ENCODE measurements at places on chromosomes 4 and X.
A peak's percentile ranks its signal among the peaks of the same experiment; 100 is the strongest.

DNA sequence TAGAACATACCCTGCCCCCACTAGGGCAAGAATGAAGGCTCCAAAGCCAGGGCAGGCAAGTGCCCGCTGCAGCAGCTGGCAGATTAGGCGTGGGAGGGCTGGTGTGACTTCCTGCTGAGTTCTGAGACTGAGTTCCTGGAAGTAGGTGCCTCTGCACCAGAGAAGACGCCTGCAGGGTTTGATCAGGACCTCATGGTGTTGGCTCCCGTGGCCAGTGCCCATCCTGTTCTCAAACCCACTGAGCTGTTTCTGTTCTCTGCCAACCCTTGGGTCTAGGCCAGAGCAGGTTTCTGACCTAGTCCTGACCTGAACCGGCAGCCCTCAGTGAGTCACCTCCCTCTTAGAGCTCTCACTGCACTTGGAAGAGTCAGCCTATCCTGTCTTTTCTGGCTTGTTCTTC is 220.7 kb downstream of the HS6ST2 start:
- peak; percentile 15 for DNase-seq

- no peak for DNase-seq
These were observed 144.1 kb downstream of the DIPK2B start for GRCh38 chrX:45056428-45057145.

DNA sequence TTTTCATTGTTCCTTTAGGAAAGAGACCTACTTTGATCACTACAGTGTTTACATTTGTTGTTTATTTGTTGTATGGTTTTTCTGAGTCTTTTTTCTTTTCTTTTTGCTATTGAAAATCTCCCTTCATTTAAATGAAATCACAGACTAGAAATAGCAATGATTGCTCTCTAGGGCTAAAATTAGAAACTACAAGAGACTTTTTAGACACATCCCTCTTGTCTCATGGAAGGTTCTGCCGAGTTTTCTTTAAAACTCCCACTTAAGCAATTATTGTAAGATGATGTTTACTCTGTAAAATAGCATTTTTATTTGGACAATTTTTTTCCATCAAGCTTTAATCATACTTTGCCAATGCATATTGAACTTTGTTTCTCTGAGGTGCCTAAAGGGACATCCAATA is 136.6 kb downstream of the PALLD start:
- DNase-seq, result no peak

DNA sequence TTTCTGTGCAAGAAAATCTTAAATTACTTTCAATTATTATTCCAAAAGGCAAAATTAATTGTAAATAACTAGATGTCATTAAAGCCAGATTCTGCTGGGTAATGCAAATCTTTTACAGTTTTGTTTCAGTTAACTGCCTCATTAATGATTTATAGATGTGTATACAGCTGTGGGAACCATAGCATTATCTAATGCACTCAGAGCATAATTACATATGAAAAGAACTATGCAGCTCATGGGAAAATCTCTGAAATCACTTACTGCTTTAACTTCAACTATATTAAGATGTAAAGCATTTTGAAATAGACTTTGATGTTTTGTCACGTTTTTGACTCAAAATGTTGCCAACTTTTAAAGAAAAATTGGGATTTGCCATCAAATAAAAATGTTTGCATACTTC is 630.3 kb upstream of the KLHL4 start:
- no peak for DNase-seq

GRCh38 chr4:79017481-79017880 is 78.2 kb upstream of the PAQR3 start:
- DNase-seq, result no peak

DNA sequence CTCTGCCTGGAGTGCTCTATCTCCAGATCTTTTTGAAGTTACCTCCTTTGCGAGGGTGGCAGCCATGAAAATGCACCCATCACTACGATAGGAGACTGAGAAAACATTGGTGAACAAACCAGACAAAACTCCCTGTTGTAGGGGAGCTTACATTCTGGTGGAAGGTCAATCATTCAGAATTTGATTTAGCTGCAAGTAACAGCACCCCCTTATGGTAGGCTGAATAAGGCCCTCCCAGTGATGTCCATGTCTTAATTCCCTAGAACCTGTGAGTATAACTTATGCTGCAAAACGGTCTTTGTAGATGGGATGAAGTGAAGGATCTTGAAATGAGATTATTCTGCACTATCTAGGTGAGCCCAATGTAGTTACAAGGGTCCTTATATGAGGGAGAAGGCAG is 5.6 kb upstream of the TEC start:
- DNase-seq, result no peak

GRCh38 chr4:48112017-48112667 is 21.9 kb downstream of the TXK start:
- DNase-seq, result no peak

DNA sequence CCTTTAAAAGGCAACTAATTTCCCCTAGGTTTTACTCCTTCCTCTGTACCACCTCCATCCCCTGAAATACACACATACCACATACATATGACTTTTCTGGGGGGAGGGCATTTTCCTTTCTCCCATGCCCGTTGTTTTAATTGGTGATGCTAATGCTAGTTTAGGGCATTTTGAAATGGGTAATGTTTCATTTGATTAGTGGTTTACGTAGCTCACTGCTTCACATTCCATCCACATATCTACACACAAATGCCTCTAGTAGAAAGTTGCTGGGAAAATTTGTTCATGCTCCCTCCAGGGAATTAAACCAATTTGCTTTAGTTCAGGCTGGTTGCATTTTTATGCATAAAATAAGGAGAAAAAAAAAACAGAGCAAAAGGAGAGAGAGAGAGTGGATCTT is 231.2 kb downstream of the FRAS1 start:
- DNase-seq, result no peak

GRCh38 chr4:102553982-102554381 is 52.8 kb downstream of the NFKB1 start:
- no peak for DNase-seq

GRCh38 chrX:69152417-69152841 is 12.8 kb downstream of the PJA1 start:
- DNase-seq, result no peak

GRCh38 chr4:126965877-126966276 is 666.9 kb upstream of the INTU start:
- no peak for DNase-seq

GRCh38 chr4:2295500-2295899 is 33.6 kb upstream of the MXD4 start:
- no peak for DNase-seq

DNA sequence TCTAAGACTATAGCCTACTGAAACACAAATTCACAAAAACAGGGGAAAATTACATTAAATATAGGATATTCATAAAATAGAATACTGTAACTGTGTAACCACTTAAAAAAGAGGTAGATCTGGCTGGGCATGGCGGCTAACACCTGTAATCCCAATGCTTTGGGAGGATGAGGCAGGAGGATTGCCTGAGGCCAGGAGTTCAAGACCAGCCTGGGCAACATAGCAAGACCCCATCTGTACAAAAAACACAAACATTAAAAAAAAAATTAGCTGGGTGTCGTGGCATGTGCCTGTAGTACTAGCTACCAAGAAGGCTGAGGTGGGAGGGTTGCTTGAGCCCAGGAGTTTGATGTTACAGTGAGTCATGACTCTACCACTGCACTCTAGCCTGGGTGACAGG is 33.4 kb downstream of the RPS6KA3 start:
- no peak for DNase-seq

DNA sequence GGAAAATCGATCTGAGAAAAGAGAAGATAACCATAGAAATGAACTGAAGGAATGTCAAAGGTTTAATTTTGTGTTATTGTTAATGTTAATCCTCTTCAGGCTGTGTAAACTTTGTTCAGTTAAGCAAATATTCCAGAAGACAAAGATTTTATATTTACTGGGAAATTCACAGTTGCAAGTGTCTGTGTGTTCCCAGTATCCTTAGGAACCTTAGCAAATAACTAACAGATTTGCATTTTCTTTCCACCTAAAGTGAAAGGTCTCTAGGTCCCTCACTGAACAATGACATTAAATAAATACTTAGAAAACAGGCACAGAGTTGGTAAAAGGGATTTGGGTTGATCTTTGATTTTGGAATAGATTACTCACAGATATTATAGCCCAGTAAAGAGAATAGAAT is 324.7 kb downstream of the C4orf33 start:
- DNase-seq, result no peak

DNA sequence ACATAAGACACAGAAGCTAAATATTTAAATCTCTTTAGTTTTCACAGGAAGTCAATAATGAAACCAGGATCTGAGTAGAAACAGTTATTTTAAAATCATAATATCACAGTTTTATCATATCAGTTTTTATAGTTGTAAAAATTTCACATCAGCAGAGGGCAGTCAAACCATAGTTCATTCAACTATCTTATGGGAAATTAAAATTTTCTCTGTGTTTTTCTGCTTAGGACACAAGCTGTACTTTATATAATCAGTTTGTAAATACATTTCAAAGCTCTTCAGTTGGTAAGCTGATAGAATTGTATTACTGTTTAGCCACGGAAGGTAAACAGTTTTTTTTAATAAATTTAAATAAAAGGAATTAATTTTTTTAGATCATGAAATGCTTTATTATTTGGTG is 204.8 kb upstream of the NUDT6 start:
- no peak for DNase-seq

DNA sequence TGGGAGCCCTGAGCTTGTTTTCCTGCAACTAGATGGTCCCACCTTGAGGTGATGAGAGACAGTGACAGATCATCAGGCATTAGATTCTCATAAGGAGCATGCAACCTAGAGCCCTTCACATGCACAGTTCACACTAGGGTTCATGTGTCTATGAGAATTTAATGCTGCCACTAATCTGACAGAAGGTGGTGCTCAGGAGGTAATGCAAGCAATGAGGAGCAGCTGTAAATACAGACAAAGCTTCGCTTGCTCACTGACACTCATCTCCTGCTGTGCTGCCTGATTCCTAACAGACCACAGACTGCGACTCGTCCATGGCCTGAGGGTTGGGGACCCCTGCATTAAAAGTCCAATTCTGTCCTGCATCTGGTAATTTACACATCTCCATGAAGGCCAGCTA is 141.6 kb downstream of the KCNIP4 start:
- no peak for DNase-seq

DNA sequence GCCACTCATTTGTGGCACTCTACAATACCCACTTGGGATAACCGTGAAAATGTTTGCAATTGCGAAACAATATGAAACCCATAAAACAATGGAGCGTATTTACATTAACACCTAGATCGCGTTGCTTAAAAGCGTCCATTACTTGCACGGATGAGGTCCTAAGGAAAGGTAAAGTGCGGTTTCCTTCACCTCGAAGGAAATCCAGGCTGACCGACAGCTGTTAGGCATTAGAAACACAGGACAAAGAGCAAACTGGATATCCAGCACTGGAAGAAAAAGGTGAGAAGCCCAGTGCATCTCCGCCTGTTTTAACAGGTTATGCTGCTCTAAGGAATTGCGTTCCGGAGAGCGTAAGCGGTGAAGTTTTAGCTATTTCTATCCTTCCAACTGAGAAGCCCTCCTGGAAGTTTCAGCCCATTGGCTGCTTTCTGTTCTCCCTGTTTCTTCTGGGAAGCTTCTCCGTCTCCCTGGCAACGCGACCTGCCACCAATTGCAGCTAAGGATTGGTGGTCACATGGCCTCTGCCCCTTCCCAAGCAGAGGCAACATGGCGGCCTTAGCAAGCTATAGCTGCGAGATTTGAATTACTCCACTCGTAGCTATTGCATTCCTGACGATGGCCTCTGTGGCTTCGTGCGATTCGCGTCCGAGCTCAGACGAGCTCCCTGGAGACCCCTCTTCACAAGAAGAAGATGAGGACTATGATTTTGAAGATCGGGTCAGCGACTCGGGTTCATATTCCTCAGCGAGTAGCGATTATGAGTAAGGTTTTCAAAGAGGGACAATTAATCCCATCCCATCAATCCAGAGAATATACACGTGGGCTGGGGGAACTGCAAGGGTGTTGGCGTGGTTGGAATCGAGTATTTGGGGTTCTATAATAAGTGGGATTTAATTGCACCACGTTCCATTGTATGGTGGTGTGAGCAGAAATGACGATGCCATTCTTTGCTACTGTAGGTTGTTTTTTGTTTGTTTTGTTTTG is at the start of gene INTU:
TSS of gene INTU (plus strand) at position 538 of the 984 bp plus-strand sequence. CDS start at position 616, 78 bp downstream.
- peak; percentile 13 for DNase-seq

- no peak for DNase-seq
These were observed 29.2 kb upstream of the COX18 start for GRCh38 chr4:73098713-73099112.

- DNase-seq, result no peak
These were observed 82.6 kb downstream of the PCDH7 start for GRCh38 chr4:30802622-30803323.

DNA sequence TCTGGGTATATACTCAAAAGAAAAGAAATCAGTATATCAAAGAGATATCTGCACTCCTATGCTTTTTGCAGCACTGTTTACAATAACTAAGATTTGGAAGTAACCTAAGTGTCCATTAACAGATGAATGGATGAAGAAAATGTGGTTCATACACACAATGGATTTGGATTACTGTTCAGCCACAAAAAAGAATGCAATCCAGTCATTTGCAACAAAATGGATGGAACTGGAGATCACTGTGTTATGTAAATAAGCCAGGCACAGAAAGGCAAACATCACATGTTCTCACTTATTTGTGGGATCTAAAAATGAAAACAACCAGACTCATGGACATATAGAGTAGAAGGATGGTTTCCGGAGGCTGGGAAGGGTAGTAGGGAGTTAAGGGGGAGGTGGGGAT is 17.6 kb upstream of the NXT2 start:
- DNase-seq, result no peak

- DNase-seq, result no peak
These were observed 30.3 kb upstream of the GLRB start for GRCh38 chr4:157045507-157046127.

DNA sequence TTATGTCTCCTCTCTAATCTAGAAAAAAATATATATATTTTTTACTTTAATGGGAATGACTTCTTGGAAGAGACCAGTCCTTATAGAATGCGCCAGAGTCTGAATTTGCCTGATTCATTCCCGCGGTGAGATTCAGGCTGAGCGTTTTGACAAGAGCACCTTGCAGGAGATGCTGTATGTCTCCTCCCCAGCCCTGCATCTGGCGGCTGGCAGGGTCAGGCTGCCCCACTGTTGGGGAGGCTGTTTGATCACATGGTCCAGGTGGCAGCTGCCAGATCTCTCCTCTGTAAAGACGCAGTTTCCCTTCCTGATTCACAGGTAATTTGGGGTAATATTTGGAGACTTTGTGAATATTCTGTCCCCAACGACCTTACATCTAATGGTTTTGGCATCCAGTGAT is 9.7 kb downstream of the PDZD4 start:
- no peak for DNase-seq

DNA sequence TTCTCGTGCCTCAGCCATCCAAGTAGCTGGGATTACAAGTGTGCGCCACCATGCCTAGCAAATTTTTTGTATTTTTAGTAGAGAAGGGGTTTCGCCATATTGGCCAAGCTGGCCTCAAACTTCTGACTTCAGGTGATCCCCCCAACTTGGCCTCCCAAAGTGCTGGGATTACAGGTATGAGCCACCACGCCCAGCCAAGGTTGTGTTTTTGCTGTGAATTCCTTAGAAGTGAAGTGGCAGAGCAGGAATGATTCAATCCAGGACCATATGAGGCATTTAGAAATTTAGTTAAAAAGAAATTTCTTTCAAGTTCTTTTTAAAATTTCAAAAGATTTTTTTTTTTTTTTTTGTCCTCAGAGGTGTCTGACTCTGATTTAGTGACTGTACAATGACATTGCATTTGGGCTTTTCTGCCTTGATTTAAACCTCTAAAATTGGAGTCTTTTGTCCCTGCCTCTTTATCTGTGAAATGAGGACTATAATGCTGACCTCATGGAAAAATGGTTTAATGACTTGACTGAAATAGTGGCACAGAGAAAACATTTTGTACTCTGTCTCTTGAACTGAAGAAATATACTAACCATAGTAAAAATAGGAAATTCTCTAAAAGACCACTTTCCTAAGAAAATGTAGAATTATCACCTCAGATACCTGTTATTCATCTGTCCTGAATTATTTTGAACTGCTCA is 59.9 kb downstream of the CXCL13 start:
- no peak for DNase-seq
